Stimulated activated CD8-positive, alpha-beta memory T cell treated with anti-CD3 and anti-CD28 coated beads, Interleukin-7, amount 100 ng/mL, for 4 hours (primary cell): ENCODE measurements at places on chromosomes 11 and 22.

- no peak for DNase-seq
Observed at GRCh38 chr22:30265131-30265720, 1.4 kb downstream of the OSM start.

DNA sequence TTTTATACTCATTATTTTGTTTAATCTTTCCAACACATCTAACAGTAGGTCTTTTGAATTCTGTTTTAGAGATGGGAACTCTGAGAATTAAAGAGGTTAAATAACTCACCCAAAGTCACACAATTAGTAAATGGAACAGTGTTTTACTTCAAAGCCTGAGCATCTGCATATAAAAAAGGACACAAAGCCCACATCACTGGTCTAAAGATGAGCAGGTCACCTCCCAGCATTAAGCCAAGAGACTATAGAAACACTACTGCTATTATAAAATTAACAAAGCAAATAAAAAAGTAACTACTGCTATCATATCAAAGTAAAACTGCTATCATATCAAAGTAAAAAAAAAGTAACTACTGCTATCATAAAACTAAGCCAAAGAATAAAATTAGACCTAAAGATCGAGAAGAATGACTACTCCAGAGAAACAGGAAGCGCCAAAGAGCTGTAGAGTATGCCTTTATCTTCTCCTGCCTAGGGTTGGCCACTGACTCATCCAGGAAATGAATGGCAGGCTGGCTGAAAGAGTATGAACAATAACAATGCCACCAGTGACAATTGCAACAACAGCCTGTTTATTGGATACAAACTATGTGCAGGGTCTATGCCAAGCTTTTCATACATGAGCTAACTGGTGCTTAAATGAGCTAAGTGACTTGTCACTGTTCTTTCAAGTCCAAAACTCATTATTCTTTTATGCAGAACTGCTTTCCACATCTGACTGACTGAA lies 1153.0 kb upstream of the TENM4 start:
- DNase-seq = no peak

DNA sequence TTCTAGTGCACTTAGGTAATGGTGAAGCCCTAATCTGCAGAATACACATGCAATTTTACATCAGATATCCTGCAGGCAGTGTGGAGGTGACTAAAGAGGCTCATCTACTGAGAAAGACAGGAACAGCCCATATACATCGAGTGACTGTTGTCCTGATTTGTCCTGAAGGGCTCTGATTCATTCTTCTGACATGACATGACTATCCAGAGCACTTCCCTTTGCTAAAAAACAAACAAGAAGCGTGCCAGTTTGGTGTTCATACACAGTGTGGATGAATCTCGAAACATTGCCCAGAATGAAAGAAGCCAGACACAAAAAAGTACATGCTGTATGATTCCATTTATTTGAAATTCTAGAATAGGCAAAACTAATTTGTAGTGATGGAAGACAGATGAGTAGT lies 48.0 kb upstream of the AMPD3 start:
- DNase-seq = no peak

- DNase-seq = no peak
Observed at GRCh38 chr11:106879832-106880546, 138.3 kb downstream of the GUCY1A2 start.

- DNase-seq = no peak
Observed at GRCh38 chr11:44228379-44228778, 81.6 kb downstream of the ALX4 start.

- DNase-seq = no peak
Observed at GRCh38 chr11:33906484-33907186, 14.8 kb upstream of the LMO2 start.

DNA sequence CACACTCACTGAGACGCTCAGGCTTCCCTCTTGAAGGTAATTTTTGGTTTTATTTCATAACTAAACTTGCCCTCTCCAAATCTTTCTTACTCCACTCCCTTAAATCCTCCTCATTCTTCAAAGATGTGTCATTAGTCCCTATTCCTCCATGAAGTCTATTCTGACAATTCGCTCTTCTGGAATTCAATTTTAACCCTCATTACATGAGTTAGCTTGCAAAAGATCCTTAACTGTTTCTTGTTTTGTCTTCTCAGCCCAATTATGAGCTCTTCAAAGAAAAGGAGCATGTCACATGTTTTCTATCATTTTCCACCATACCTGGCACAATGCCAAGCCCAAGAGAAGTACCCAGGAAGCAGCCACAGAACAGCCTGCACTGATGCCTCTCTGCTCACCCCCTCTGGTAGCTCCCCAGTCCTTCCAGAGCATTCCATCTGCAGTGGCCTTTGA lies 13.0 kb downstream of the GALNT18 start:
- DNase-seq = no peak

- DNase-seq = no peak
Observed at GRCh38 chr22:32079130-32080089, 36.3 kb downstream of the SLC5A1 start.

GRCh38 chr11:5232176-5232575 lies 2.1 kb downstream of the HBD start:
- DNase-seq = no peak

- DNase-seq = no peak
Observed at GRCh38 chr11:60699936-60700335, 524 bp downstream of the MS4A8 start.

GRCh38 chr11:16184588-16184987 lies 171.8 kb downstream of the SOX6 start:
- no peak for DNase-seq

- DNase-seq = peak; percentile 62
Observed at GRCh38 chr11:67262731-67263675, 3.3 kb upstream of the GRK2 start.

GRCh38 chr11:76626921-76627401 lies 43.6 kb downstream of the LRRC32 start:
- peak; percentile 23 for DNase-seq

DNA sequence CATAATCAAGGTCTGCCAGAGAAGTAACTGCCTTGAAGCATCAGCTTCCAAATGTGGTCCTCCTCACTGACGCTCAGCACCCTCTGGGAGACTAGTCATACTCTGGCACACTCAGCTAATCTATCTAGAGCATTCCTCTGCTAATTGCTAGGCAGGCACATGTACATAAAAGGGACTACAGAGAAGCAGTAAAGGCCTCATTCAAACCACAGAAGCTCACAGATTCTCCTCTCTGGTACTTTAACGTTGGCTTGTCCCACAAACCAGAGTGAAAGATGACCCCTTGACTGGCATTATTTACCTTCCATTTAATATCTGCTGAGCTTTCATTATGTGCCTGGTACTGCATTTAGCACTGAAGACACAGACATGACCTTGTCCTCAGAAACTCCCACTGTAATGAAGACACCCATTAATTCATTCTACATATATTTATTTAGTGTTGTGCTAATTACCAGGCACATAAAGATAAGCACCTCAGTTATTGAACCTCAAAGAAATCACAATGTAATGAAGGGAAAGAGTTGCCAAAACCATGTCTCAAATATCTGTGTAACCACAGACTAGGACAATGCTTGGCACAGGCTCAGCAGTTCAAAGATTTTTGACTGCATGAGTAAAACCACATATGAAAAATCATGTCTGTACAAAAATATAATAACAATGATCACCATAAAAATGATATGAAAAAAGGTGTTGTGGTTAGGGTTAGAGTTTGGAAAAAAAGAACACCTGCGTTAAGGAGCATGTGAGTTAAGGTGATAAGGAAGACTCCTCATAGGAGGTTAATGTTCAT lies 550.4 kb downstream of the DLG2 start:
- DNase-seq = no peak

DNA sequence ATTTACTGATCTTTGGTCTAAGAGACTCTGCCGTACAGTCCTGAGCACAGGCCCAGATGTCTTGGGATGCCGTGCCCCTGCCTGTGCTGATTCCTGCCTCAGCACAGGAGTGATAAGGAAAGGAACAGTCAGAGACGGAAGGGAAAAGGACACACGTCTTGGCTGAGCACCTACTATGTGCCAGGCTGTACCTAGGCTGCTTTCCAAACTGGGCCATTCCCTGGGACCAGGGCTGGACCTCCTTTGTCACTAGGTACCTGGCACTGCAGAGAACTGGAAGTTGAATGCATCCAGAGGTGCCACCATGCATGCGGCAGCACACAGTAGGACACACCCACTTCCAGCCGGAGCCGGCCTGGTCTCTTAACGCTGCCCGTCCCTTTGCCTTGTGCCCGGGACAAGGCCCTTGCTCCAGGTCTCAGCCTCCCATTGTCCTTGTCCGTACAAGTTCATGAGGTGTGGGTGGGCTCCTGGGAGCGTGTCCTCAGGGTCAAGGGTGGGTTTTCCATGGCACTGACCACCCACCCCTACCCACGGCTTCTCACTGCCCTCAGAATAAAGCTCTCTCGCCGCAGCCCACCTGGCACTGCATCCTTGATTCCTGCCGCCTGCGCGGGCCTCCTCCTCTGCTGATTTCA lies 1.1 kb upstream of the SSTR3 start:
- no peak for DNase-seq

GRCh38 chr11:60992842-60993409 lies 21.4 kb downstream of the CD6 start:
- no peak for DNase-seq

GRCh38 chr22:37910890-37911672 lies 5.0 kb downstream of the MICALL1 start:
- DNase-seq = no peak

GRCh38 chr11:118081241-118081958 lies 4.5 kb downstream of the TMPRSS4 start:
- DNase-seq = no peak

DNA sequence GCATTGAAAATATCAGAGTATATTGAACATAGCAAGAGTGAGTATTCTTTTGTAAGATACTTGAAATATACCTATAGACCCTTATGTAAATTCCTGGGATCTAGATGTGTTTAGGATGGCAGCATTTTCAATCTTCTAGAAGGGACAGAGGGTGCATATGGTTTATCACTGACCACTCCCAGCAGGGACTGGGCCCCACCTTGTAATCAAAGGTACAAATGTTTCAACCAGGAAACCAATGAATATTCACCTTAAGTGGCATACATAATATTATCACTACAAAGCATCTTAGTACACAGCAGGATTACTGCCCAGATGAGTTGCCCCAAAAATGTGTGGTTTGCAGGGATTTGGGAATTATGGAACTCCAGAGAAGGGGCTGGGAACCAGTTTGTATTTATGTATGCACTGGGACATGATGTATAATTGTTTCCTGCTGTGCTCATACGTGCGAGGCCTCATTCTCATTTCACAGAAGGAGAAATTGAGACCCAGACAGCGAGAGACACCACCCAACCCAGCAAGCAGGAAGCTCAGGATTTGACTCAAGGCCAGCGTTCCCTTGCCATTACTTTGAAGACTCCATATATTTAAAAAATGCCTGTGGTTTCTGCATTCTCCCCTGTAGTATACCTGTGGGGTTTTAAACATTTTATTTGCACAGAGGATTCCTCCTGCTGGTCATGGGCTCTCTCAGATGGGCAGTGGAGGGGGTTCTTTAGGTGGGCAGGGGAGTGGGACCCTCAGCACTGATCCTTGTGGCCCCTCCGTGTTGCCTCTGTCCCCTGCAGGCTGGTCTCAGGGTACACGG lies 5.2 kb downstream of the APOL4 start:
- no peak for DNase-seq

- DNase-seq = no peak
Observed at GRCh38 chr11:67288198-67288451, 978 bp upstream of the ANKRD13D start.

- DNase-seq = no peak
Observed at GRCh38 chr11:62142043-62142375, 18.2 kb downstream of the INCENP start.

DNA sequence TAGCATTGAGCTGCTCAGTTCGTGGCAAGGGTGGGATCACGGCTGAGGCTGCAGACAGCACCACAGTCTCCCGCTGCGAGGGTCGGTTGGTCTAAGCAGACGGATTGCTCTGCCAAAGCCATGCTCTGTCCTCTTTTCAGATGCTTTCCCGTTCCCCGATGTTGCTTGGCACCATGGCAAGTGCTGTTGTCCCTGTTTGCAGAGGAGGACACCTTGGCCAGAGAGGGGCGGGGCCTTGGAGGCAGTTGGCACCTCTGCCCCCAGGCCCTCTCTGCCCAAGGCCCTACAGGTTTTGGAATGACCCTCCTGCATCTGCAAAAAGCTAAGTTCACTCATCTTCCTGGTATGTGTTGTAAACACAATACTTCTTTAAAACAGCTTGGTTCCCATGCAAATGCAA lies 11.6 kb downstream of the CCDC157 start:
- no peak for DNase-seq

DNA sequence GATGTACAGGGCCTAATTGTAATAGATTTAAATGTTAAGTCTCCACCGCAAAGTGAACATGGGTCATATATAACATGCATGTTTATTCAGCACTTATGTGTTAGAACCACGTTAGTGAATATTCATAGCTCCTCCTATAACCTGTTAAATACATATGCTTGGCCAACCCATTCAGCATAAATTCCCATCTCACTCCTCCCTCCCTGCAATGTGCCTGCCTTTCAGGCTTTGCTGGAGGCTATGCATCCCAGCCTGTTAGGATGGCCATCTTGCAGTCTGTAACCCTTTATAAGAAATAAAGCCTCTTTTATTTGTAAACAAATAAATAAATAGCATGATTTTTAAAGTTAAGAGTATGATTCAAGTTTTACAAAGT lies 1.7 kb upstream of the OOSP4A start:
- DNase-seq = no peak

- DNase-seq = no peak
Observed at GRCh38 chr11:123829745-123830144, 23.6 kb upstream of the OR6M1 start.

DNA sequence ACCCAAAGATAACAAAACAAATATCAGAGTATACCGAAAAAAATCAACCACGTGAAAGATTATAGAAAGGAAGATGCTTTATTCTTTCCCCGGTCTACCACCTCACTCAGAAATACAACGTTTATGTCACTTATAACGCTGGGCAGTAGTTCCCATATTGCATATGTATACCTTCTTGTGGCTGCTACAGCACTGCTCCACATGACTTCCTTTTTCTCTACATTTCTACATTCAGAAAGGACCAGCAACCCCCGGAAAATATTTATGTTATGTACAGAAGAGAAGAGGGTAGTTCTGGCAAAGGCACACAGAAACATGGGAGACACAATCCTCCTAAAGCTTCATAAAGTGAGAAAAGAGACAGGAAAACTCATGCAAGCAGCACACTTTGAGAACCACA lies 56.8 kb downstream of the MTMR2 start:
- no peak for DNase-seq

GRCh38 chr22:24037851-24038765 lies 27.0 kb downstream of the CABIN1 start:
- no peak for DNase-seq

- no peak for DNase-seq
Observed at GRCh38 chr11:119872611-119873310, 143.8 kb upstream of the NECTIN1 start.

- no peak for DNase-seq
Observed at GRCh38 chr11:67507242-67507863, 609 bp downstream of the CDK2AP2 start.

DNA sequence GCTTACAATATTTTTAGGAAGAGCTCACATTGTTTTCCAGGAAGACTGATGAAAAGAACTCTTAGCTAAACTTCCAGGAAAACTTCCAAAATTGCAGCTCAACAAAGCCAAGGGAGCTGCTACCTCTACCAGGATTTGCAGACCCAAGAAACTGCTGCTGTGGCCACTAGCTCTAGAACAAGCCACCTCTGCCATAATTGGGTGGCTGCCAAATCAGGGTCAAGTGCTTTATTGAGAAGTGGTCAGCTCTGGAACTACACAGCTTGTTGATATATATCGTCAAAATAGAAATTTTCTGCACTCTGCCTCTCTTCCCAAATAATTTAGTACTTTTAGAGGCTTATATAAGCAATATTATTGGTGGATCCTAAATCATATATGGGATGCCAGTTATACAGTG lies 371.8 kb upstream of the CHORDC1 start:
- no peak for DNase-seq

GRCh38 chr22:20957683-20958431 lies 9.2 kb upstream of the AIFM3 start:
- DNase-seq = no peak
